BE2C (cell line): ENCODE measurements at places on chromosomes 5 and 9.

DNA sequence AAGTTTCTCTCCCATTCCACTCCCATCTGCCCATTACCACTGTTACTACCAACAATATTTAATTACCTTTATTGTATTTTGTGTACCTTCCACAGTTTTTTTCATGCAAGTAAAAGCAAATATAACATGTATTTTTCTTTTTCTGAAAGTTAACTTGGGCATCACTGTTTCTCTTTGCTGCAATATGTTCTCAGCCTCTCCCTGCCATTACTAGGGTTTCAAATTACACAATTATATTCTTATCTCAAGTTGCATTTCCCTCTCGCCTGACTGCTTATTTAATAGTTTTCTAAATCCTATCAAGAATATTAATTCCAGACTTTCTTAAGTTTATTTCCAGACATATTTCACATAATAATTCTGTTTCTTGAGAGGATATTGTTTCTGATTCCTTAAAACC, 46.9 kb upstream of the GAS1 start:
- DNase-seq, result no peak

- no peak for DNase-seq
These were observed 437.6 kb downstream of the KIAA0825 start for GRCh38 chr5:94180761-94181160.

DNA sequence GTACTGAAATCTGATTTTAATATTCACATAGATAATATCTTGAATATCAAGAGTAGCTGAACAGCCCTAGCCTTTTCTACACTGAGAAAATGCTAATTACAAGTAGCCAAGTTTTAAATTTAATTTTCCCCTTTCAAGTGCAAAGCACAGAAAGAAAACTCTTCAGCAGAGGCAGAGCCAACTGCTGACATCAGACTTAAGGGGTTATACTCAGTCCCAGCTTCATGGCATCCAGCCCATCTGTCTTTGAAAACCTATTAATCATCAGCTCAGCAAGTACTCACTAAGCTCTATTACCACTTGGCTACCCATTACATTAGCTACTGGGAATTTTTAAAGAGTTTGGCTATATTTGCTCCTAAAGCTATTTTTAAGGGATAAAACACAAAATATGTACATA, 220.5 kb downstream of the SLC12A2 start:
- DNase-seq, result no peak

DNA sequence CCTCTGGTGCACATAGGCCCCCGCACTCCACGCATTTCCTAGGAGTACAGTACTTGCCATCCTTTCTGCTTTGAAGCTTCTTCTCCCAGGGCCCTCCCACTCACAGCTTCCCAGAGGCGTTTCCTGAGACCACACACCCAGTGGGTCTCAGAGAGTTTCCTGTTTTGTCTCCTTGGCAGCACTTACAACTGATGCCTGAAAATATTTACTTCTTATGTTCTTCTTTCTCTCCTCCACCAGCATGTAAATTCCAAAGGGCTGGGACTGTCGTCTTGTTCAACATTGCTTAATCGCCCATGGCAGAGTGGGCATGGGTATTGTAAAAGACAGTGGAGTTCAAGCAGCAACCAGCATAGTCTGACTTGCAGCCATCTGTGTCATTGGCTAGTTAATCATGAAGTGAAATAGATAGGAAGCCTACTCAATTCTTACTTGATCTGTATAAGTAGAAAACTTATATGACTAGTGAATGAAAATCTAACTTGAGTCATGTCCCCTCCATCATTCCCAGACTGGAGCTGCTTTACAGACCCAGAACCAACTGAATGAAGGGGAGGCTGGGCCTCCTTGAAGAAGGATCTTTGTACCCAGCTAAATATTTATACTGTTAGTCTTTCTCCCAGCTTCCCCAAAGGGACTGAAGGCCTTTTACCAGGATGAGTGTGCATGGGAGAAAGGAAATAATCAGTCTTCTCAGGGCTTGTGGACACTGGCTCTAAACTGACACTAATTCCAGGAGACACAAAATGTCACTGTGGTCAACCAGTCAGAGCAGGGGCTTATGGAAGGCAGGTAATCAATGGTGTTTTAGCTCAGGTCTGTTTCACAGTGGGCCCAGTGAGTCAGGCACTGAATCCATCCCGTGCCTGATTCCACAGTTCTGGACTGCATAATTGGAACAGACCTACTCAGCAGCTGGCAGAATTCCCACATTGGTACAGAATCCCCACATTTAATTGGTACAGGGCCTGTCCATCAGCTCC, 116.4 kb downstream of the SV2C start:
- DNase-seq, result no peak

DNA sequence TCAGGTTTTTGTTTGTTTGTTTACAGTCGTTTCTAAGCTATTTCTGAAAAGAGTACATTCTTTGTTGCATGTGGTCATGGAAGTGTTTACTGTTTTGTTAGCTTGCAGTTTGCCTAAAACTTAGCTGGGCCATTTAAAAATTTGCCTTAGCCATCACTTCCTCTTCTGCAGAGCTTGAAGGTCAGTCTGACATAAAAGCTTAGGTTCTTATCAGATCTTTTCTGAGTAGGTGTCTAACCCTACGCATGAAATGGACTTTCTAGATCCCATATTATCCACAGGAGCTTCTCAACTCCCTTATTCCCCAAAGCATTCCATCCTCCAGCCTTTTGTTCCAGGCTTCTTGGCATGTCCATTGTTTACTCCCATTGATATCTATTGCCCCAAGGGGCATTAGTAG, 90.3 kb downstream of the AP3B1 start:
- DNase-seq, result no peak

DNA sequence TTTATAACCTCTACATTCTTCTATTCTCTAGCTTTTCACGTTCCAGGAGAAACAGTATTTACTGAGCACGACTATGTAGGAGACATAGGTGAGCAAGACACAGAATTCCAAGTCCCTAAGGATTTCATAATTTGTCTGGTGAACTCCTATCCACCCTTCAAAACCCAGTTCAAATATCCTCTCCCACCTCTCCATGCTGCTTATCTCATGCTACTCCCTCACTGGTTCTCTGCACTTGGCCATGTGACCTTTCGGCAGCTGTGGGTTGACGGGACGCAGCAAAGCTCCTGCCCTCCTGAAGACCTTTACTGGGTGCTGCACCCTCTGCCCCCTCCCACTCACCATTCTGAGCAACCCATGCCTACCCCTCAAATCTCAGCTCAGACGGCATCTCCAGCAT, 173.2 kb downstream of the RGS3 start:
- no peak for DNase-seq

- peak; percentile 85 for DNase-seq
These were observed at the start of gene AQP3 for GRCh38 chr9:33446946-33447798. AQP3 (minus strand) TSS chr9:33447593; CDS start chr9:33447530, 63 bp downstream.

DNA sequence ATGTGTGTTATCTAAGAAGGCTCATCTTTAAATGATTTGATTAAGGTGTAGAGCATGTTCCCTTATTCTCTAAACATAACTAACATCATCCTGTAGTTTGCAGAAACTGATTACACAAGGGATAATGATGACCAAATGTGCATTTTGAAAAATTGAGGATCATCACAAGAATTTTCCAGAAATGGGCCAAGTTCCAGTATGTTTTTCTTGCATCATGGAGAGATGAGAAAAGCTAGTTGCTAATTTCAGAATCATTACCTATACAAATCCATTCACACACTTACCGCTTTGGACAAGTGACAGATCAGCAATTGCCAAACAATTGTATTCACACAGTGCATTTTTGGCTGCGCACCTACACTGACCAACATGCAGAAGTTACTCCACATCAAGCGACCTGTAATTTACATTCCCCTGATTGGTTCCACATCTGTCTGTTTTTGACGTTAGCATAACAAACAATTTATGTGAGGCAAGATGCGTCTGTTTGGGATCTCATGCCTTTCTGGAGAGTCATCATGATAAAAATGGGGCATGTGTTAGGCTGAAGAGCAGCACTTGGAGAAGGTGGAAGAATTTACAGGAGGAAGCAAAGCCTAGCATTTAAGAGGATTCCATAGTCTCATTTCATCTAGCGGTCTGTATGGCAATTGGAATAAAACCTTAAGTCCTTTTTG, 2.8 kb upstream of the BNC2 start:
- DNase-seq, result no peak

DNA sequence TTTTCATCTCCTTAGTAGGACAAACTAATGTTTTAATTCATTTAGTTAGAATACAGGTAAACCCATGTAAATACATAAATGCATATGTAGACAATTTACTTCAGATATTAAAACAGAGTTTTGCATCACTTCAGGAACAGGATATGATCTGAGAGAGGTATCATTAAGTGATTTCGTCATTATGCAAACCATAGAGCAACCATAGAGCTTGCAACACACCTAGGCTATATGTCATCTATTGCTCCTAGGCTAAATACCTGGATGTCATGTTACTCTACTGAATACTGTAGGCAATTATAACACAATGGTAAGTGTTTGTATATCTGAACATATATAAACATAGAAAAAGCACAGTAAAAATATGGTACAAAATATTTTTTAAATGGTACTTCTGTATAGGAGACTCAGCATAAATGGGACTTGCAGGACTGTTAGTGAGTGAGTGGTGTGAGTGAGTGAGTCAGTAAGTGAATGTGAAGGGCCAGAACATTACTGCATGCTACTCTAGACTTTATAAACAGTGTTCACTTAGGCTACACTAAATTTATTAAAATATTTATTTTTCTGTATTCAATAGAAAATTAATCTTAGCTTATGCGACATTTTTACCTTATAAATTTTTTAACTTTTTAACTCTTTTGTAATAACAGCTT, 1377.5 kb upstream of the CDH9 start:
- DNase-seq, result no peak

- DNase-seq, result peak; percentile 80
These were observed 5.5 kb upstream of the CDHR2 start for GRCh38 chr5:176543428-176544182.

DNA sequence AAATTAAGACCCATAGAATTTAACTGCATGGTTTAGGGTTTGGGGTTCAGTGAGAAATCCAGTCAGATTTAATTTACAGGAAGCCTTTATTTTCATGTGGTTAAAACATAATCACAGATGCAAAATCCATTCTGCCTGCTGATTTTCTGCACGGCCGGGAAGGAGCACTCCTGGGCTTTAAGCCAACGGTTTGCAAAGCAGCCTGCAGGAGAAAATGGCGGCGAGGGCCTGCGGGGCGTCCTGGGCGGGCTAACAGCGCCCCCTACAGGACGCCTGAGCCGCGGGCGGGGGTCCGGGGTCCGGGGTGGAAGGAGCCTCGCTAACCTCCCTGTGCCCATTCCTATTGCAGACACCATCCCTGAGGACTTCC, 47.6 kb downstream of the THBS4 start:
- peak; percentile 90 for DNase-seq

DNA sequence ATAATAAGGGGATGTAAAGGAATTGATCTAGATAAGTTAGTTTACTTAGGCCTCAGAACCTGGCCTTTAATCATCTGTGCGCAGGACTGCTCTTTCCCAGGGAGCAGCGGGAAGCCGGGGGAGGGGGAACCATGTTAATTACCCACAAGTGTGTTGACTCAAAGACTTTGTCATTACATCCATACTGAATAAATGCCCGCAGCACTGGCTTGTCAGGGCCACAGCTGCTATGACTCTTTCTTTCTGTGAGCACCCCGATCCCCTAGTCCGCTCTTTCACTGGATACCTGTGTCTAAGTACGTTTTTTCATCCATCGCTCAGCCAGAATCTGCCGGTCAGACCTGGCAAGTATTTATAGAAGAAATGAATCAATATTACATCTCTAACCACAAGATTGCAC, 249.3 kb upstream of the DMRT1 start:
- DNase-seq, result no peak

GRCh38 chr5:74465724-74466123, 174.8 kb downstream of the ENC1 start:
- DNase-seq, result no peak

GRCh38 chr5:133935667-133935940, 32.8 kb downstream of the C5orf15 start:
- DNase-seq, result no peak

GRCh38 chr5:134397196-134397595, 14.5 kb downstream of the CDKN2AIPNL start:
- DNase-seq, result no peak

GRCh38 chr9:84694248-84694647, 24.7 kb downstream of the NTRK2 start:
- no peak for DNase-seq

GRCh38 chr9:99592834-99593574, 228.7 kb upstream of the NR4A3 start:
- DNase-seq, result no peak

DNA sequence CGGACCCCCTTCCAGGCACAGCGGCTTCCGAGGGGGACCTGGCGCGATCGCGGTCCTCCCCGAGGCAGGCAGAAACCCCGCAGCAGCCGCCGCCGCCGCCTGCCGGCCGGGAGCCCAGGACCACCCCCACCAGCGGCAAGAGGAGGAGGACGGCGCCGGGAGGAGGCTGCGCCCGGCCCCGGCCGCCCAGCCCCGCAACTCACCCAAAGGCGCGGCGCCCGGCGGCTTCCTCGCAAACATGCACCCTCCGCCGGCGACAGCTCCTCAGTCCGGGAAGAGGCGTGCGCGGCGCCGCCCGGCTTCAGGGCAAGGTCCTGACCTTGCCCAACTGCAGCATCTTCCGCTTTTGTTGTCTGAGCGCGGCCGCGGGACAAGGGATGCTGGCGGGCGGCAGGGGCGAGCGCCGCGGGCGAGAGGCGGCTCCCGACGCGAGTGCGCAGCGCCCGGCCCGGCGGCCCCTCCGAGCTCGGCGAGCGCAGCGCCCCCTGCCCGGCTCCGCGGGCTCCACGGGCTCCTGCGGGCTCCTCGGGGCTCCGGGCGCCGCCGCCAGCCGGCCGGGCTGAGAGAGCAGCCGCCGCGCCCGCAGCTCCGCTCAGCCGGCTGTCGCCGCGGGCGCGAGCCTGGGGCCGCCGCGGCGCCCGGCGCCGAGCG, 507 bp downstream of the CTNND2 start:
- DNase-seq, result peak; percentile 62

- DNase-seq, result no peak
These were observed 67.4 kb downstream of the MRPS27 start for GRCh38 chr5:72252574-72253155.

DNA sequence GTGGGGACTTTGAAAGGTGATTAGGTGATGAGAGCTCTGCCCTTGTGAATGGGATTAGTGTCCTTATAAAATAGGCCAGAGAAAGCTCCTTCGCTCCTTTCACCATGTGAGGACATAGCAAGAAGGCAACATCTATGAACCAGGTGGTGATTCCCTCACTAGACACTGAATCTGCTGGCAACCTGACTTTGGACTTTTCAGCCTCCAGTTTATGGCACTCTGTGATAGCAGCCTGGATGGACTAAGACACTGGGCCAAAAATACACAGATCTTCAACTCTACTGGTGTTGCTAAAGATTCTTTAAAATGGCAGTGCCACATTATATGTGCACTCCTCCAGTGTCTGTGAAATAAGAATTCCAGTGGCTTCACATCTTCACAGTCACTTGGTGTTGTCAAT, 41.2 kb upstream of the COL15A1 start:
- DNase-seq, result no peak

- no peak for DNase-seq
These were observed 131.6 kb downstream of the TLR4 start for GRCh38 chr9:117835798-117836197.
